ENCODE measurements at places on chromosomes 7 and 10.

- no peak for DNase-seq
Measured at GRCh38 chr10:131387018-131387529, 75.6 kb upstream of the TCERG1L start.

GRCh38 chr7:36098096-36098495 is 55.0 kb upstream of the EEPD1 start:
- no peak for DNase-seq

- DNase-seq: peak; percentile 33
Measured at GRCh38 chr7:151782598-151783448, 94.1 kb downstream of the PRKAG2 start.

DNA sequence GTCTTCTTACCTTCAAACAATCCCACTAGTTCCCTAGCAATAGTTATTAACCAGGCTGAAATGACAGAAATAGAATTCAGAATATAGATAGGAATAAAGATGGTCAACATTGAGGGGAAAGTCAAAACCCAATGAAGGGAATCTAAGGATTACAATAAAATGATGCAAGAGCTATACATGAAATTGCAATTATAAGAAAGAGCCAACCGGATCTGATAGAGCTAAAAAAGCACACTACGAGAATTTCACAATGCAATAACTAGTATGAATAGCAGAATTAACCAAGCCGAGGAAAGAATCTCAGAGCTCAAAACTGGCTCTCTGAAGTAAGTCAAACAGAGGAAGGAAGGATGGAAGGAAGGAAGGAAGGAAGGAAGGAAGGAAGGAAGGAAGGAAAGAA is 288.7 kb upstream of the KCND2 start:
- no peak for DNase-seq

GRCh38 chr10:88661018-88661417 is 3.2 kb upstream of the LIPF start:
- DNase-seq: peak; percentile 23

- peak; percentile 34 for DNase-seq
Measured at GRCh38 chr10:50367732-50368131, 116.4 kb upstream of the ASAH2 start.

DNA sequence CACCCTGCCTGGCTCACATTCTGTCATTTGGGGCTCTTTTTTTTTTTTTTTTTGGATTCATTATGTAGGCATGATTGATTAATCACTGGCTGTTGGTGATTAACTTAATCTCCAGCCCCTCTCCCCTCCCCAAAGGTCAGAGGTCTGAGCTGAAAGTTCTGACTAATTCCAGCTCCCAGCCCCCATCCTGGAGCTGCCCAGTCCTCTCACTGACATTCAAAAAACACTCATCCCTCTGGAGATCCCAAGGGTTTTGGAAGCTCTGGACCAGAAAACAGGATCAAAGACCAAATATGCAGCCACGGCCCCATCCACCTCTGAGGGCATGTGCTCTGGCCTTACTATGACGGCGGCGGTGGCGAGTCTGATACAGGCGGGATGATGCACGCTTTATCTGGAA is 53.8 kb downstream of the RBM17 start:
- DNase-seq: no peak

GRCh38 chr7:90231304-90231703 is 13.7 kb upstream of the CFAP69 start:
- no peak for DNase-seq

- no peak for DNase-seq
Measured at GRCh38 chr7:143299840-143300239, 11.7 kb downstream of the CASP2 start.

- DNase-seq: no peak
Measured at GRCh38 chr7:102823390-102824119, 74.8 kb downstream of the FAM185A start.

Data from HT1080 (cell line).